ENCODE measurements at places on chromosomes 11 and 22.

GRCh38 chr22:41621911-41622179 lies 750 bp downstream of the XRCC6 start:
- no peak for DNase-seq

DNA sequence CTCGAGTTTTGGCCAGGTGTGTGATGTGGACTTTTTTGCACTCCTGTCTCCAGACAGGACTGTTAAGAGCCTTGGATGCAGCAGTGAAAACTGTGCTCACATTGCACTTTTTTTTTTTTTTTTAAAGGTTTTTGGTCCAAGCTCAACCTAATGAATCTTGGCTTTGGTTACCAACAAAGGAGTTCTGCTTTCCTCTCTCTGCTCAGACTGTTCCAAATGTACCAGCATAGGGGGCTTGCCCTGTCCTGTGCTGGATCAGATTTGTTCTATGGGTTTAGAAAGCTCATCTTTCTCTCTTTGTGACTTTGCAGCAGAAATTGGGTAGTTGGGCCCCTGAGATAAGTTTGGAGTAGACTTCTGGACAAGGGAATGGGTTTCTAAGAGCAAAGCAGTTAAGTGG lies 45.3 kb downstream of the POLD3 start:
- no peak for DNase-seq

DNA sequence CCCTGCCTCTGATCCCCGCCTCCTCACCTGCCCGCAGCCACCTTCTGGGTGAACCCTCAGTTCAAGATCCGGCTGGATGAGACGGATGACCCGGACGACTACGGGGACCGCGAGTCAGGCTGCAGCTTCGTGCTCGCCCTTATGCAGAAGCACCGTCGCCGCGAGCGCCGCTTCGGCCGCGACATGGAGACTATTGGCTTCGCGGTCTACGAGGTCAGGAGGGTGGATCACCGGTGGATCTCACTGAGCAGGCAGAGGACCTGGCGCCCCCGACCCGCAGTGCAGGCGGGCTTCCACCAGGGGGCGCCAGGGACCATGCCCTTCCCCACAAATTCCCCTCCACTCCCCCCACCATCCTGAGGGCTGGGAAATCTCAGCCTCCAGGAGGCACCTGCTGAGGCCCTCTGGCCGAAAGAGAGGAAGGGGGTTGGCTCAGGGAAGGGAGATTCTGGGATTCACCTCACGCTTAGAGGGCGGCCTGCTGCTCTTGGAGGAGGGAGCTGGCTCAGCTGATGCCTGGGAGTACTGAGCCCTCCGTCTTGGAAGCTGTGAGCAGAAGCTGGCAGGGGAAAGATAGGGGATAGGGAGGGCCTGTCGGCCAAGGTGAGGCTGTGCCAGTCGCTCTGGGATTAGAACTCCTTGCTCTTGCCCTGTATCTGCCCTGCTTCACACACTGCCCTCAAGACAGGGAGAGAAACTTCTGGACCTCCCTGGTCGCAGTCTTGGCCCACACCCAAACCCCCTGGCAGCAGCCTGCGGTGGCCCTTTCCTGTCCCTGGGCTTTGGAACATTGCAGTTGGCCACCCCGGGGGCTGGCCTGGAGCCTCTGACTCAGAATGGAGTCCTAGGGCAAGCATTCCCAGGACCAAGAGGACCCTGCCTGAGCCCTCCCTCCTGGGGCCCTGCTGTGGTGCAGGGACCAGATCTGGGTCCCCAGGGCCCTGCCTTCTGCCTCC lies 23.2 kb downstream of the CAPN1 start:
- DNase-seq: peak; percentile 61

DNA sequence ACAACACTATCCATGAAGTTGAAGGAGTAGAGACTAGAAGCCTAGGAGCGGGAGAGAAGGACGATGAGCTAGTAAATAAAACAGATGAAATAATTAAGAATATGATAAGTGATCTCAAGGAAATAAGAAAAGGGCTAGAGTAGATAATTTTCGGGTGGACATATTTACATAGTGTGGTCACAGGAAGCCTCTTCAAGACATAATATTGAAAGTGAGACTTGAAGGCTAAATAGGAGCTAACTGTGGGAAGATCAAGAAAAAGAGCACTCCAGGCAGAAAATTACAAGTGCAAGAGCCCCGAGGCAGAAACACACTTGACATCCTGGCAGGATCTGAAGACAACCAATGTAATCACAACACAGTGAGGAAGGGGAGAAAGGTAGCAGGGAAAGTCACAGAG lies 11.9 kb upstream of the PPFIBP2 start:
- DNase-seq: no peak

GRCh38 chr11:64593156-64594105 lies 2.4 kb downstream of the SLC22A12 start:
- DNase-seq: no peak

Data from eye (tissue), 1 donor.